ENCODE measurements at places on chromosomes 2 and 18. TPM values are rescaled to one million over a fixed set of nuclear protein-coding genes. Genes with fewer than 3 reads are reported as not detected.

- no peaks in the 10 kb centered on the region for H3K36me3 ChIP-seq
- no peak overlapping the region for H3K4me3 ChIP-seq
- H3K27me3 ChIP-seq, result peaks cover 10% of the 10 kb centered on the region
- peaks cover 35% of the 10 kb centered on the region for H3K4me1 ChIP-seq
Measured at GRCh38 chr2:172970660-172971059, 105.0 kb upstream of the MAP3K20 start.

- H3K4me3 ChIP-seq, result no peak overlapping the region
- H3K36me3 ChIP-seq, result no peaks in the 10 kb centered on the region
- peaks cover 16% of the 10 kb centered on the region for H3K4me1 ChIP-seq
- H3K27me3 ChIP-seq, result no peaks in the 10 kb centered on the region
Measured at GRCh38 chr2:79585701-79586433, 73.0 kb downstream of the CTNNA2 start.

Gene NEU2
- not detected for total RNA-seq

Gene TMEM182
- total RNA-seq, result 5.3 TPM

Gene RGPD3
- total RNA-seq, result 0.20 TPM

GRCh38 chr18:35143622-35144596, 96.9 kb upstream of the ZNF397 start:
- no peaks in the 10 kb centered on the region for H3K27me3 ChIP-seq
- H3K4me1 ChIP-seq, result no peaks in the 10 kb centered on the region
- H3K27ac ChIP-seq, result no peak overlapping the region
- H3K4me3 ChIP-seq, result no peak overlapping the region

Gene SERPINB4
- total RNA-seq, result not detected

- no peaks in the 10 kb centered on the region for H3K27me3 ChIP-seq
- no peak overlapping the region for H3K4me3 ChIP-seq
- peak overlapping the region; percentile 34 for H3K27ac ChIP-seq
- DNase-seq, result peak; percentile 25
Measured at GRCh38 chr2:115303-115702, 69.0 kb upstream of the FAM110C start.

Gene PAX3
- not detected for total RNA-seq

DNA sequence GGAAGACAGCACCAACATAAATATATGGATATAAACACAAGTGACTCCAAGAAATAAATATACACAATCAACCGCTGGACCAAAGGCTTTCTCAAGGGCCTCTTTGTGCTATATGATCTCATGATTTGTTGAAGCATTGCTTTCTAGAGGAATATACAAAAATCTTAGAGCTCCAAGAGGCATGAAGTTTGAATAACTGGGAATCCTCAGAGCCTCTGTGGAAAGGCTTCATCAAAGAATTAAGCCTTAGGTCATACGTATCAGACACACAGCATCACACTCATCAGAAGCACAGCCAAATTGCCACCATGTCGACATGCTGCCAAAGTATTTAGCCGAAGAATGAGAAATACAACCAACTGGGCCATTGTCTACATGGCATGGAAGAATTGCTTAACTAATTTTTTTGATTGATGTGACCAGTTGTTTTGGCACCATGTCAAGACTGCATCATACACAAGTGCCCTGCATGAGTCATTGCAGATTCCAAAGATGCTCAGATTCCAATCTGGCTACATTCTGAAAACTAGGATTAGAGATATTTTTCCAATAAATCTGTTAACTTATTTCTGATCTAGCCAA, 860.6 kb upstream of the ZEB2 start:
- H3K4me3 ChIP-seq, result no peak overlapping the region
- H3K36me3 ChIP-seq, result no peaks in the 10 kb centered on the region
- DNase-seq, result peak; percentile 96
- no peaks in the 10 kb centered on the region for H3K27me3 ChIP-seq
- no peak overlapping the region for H3K27ac ChIP-seq

- no peak for DNase-seq
- no peaks in the 10 kb centered on the region for H3K27me3 ChIP-seq
- H3K36me3 ChIP-seq, result no peaks in the 10 kb centered on the region
- H3K4me3 ChIP-seq, result no peak overlapping the region
- H3K4me1 ChIP-seq, result no peaks in the 10 kb centered on the region
Measured at GRCh38 chr18:62033207-62033606, 140.4 kb upstream of the RNF152 start.

- H3K4me1 ChIP-seq, result no peaks in the 10 kb centered on the region
- no peaks in the 10 kb centered on the region for H3K36me3 ChIP-seq
- no peak overlapping the region for H3K27ac ChIP-seq
- no peak for DNase-seq
Measured at GRCh38 chr2:232411901-232412629, 5.4 kb downstream of the ALPG start.

DNA sequence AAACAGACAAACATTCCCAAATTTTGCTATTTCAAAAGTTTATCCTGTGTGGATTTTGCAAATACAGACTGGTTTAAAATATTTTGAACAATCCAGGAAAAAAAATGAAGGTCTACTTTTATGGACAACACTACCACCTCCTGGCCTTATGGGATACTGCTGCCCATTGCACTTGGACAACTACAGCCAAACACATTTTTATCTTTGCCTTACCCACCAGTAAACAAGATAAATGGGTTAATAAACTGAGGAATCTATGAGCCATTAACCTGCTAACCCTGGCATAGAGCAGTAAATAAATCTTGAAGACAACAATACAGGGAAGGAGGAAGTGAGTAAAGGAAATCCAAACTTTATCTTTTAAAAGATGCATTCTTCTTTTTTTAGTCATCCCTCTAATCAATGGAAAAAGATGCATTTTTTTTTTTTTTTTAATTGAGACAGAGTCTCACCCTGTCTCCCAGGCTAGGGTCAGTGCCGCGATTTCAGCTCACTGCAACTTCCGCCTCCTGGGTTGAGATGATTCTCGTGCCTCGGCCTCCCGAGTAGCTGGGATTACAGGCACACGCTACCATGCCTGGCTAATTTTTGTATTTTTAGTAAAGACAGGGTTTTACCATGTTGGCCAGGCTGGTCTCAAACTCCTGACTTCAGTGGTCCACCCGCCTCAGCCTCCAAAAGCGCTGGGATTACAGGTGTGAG, 2.1 kb upstream of the SPIRE1 start:
- no peak overlapping the region for H3K4me3 ChIP-seq
- peaks cover 18% of the 10 kb centered on the region for H3K4me1 ChIP-seq
- peaks cover 1% of the 10 kb centered on the region for H3K36me3 ChIP-seq

DNA sequence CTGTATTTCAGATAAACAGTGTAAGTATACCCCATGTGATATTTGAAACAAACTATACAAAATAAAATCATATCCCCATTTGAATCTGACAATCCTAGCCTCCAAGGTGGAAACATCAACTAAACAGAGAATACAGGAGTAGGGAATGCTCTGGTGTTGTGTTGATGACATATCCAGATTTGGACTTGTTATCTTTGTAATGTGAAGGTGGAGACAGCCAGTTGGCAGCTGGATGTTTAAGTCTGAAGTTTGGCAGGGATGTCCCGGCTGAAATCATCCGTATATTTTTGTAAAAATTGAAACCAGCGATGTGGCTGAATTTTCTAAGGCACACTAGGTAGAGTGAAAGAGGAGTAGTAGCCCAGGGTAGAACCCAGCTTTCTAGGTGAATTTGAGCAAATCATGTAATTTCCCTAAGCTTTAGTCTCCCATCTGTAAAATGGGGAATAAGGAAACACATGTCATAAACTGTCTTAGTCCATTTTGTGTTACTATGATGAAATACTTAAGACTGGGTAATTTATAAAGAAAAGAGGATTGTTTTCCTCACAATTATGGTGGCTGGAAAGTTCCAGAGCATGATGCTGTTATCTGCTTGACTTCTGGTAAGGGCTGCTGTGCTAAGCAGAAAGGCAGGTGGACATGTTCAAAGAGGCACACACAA, 246.6 kb upstream of the APCDD1 start:
- DNase-seq, result no peak
- H3K27me3 ChIP-seq, result no peaks in the 10 kb centered on the region
- no peak overlapping the region for H3K27ac ChIP-seq
- H3K36me3 ChIP-seq, result no peaks in the 10 kb centered on the region
- H3K4me3 ChIP-seq, result no peak overlapping the region

Gene CTLA4
- total RNA-seq, result not detected

Gene KCNF1
- not detected for total RNA-seq

- H3K4me1 ChIP-seq, result peaks cover 27% of the 10 kb centered on the region
- H3K27ac ChIP-seq, result peak overlapping the region; percentile 99
- peak; percentile 93 for DNase-seq
- H3K36me3 ChIP-seq, result peaks cover 37% of the 10 kb centered on the region
Measured at GRCh38 chr2:47174733-47175361, 19.7 kb upstream of the STPG4 start.

- peaks cover 28% of the 10 kb centered on the region for H3K27me3 ChIP-seq
- peaks cover 6% of the 10 kb centered on the region for H3K4me1 ChIP-seq
- DNase-seq, result no peak
Measured at GRCh38 chr18:61335684-61336555, 2.7 kb downstream of the CDH20 start.

GRCh38 chr18:24198461-24198860, 59.6 kb downstream of the CABYR start:
- peaks cover 7% of the 10 kb centered on the region for H3K36me3 ChIP-seq
- H3K4me1 ChIP-seq, result no peaks in the 10 kb centered on the region

GRCh38 chr2:33369191-33369590, 107.3 kb upstream of the RASGRP3 start:
- H3K27ac ChIP-seq, result no peak overlapping the region
- no peaks in the 10 kb centered on the region for H3K27me3 ChIP-seq
- H3K4me3 ChIP-seq, result no peak overlapping the region
- peaks cover 13% of the 10 kb centered on the region for H3K4me1 ChIP-seq
- DNase-seq, result no peak

GRCh38 chr2:127313406-127313805, 19.5 kb upstream of the ERCC3 start:
- peaks cover 64% of the 10 kb centered on the region for H3K36me3 ChIP-seq
- H3K27ac ChIP-seq, result no peak overlapping the region
- H3K4me3 ChIP-seq, result no peak overlapping the region
- no peaks in the 10 kb centered on the region for H3K27me3 ChIP-seq

- no peak overlapping the region for H3K4me3 ChIP-seq
- H3K36me3 ChIP-seq, result no peaks in the 10 kb centered on the region
- H3K4me1 ChIP-seq, result no peaks in the 10 kb centered on the region
- no peak for DNase-seq
- peak overlapping the region; percentile 29 for H3K27ac ChIP-seq
- no peaks in the 10 kb centered on the region for H3K27me3 ChIP-seq
Measured at GRCh38 chr2:57434972-57435371, 611.6 kb upstream of the VRK2 start.

Gene AGAP1
- 42.4 TPM for total RNA-seq

DNA sequence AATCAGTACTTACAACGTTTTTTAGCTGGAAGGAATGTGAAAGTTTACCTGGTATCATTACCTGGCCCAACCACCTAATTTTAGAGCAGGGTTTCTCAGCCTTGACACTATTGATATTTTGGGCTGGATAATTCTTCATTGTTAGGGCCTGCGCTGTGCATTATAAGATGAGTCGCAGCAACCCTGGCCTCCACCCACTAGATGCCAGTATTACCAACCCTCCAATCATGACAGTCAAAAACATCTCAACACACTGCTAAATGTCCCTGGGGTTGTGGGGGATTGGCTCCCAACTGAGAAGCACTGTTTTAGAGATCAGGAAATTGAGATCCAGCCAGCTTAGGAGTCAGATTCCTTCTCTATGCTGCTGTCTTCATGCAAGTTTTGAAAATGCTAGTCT, 265.3 kb upstream of the TCF4 start:
- no peak overlapping the region for H3K4me3 ChIP-seq
- peaks cover 35% of the 10 kb centered on the region for H3K4me1 ChIP-seq
- no peaks in the 10 kb centered on the region for H3K27me3 ChIP-seq
- DNase-seq, result no peak
- H3K27ac ChIP-seq, result no peak overlapping the region
- H3K36me3 ChIP-seq, result no peaks in the 10 kb centered on the region

- no peaks in the 10 kb centered on the region for H3K36me3 ChIP-seq
- no peaks in the 10 kb centered on the region for H3K4me1 ChIP-seq
- no peak for DNase-seq
- H3K4me3 ChIP-seq, result no peak overlapping the region
- H3K27ac ChIP-seq, result no peak overlapping the region
Measured at GRCh38 chr2:129478902-129479517, 500.5 kb upstream of the RAB6C start.

DNA sequence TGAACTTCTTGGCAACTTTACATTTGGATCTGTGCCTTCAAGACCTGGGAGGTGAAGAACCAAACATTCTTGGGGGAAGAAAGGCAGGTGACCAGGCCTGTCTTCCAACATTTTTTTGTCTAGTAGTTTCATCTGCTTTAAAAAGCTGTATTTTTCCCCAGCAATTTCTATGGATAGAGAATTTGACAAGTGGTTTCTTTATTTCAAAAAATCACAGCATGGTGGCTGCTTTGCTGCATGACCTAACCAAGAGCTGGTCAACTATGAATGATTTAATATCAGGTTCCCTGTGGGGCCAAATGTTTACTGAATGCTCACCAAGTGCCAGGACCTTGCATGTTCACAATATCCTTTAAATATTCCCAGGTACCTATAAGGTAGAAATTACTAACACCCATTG, 19.1 kb downstream of the LRP2 start:
- H3K27me3 ChIP-seq, result peaks cover 88% of the 10 kb centered on the region
- no peak for DNase-seq
- H3K27ac ChIP-seq, result no peak overlapping the region
- H3K36me3 ChIP-seq, result no peaks in the 10 kb centered on the region

DNA sequence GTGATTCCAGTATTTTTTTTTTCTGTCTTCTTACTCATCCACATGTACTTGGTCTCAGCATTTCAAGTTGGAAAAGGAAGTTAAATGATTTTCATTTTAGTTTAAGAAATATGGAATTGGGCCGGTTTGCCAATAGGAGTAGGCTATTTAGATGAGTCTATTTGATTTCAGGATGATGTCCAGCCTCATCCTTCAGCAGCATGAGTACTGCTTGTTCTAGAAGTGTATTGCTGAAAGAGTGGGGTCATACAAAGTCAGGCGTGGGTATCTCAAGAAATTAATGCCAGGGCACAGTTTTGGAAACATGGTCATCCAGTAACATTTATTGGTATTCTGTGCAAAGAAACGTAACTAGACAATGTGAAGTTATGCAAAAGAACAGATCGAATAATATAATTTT, 44.9 kb upstream of the MSTN start:
- H3K27ac ChIP-seq, result no peak overlapping the region
- H3K36me3 ChIP-seq, result no peaks in the 10 kb centered on the region
- DNase-seq, result no peak
- peaks cover 6% of the 10 kb centered on the region for H3K4me1 ChIP-seq
- H3K4me3 ChIP-seq, result no peak overlapping the region

Gene CEP192
- 14.3 TPM for total RNA-seq

Gene IL1R2
- not detected for total RNA-seq

- DNase-seq, result no peak
- H3K36me3 ChIP-seq, result peaks cover 6% of the 10 kb centered on the region
- H3K27me3 ChIP-seq, result no peaks in the 10 kb centered on the region
- H3K4me3 ChIP-seq, result no peak overlapping the region
- no peak overlapping the region for H3K27ac ChIP-seq
Measured at GRCh38 chr2:54271843-54272627, 16.0 kb upstream of the TSPYL6 start.
